B cell (primary cell): ENCODE measurements at places on chromosomes 5 and 9. TPM values are rescaled to one million over a fixed set of nuclear protein-coding genes. Genes with fewer than 3 reads are reported as not detected.

DNA sequence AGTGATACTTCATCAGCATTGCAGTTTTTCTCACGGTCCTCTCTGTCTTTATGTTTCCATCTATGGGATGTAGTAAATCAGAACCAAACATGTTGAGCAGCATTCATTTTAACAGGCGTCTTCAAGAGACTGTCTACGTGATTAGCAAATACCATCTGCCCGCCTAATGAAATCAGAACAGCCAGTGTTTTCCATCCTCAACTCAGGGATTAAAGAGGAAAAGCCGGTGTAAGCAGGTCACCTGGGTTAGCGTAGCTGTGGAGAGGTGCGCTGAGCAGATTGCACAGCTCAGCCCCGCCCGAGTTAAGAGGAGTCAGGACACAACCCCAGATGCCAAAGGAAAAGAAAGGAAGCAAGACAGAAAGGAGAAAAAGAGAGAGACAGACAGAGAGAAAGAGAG lies 54.3 kb upstream of the ANKRD33B start:
- DNase-seq, result no peak

- no peak for DNase-seq
Observed at GRCh38 chr5:68683632-68684036, 410.2 kb upstream of the SLC30A5 start.

The AP3B1 gene
- polyA plus RNA-seq, result 24.3 and 26.8 TPM in 2 replicates

GRCh38 chr5:35956429-35956828 lies 18.0 kb upstream of the CAPSL start:
- DNase-seq, result no peak

GRCh38 chr5:172078726-172079345 lies 72.4 kb upstream of the FBXW11 start:
- no peak for DNase-seq

GRCh38 chr9:118104363-118104762 lies 400.2 kb downstream of the TLR4 start:
- no peak for DNase-seq
